ENCODE measurements at places on chromosomes 2 and 18. TPM values are rescaled to one million over a fixed set of nuclear protein-coding genes. Genes with fewer than 3 reads are reported as not detected.

Gene KCNE4
- polyA plus RNA-seq = 0.23 TPM

DNA sequence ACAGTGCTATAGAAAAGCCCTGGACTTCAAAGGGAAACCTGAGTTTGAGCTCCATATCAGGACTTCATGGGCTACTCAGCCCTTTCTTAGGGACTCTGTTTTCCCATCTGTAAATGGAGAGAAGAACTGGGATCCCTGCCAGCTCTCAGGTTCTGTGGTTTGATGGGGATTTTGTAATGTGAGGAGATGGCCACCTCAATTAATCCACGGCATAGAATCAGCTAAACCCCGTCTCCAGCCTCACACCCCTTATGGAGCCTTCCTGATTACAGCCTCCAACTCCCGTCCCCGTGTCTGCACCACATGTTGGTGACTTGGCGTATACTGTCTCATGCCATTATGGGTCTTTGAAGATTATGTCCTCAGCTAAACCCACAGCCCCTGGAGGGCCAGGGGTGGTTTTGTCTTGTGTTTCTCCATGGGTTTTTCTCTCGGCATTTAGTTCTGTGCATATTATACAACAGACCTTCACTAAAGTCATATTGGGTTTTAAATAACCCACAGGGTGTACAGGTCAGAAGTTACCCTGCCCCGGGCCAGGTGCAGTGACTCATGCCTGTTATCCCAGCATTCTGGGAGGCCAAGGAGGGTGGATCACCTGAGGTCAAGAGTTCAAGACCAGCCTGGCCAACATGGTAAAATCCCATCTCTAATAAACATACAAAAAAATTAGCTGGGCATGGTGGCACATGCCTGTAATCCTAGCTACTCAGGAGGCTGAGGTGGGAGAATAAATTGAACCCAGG, 63.8 kb upstream of the PPP1CB start:
- H3K4me3 ChIP-seq = no peak overlapping the region
- peaks cover 27% of the 10 kb centered on the region for H3K4me1 ChIP-seq
- no peaks in the 10 kb centered on the region for H3K27me3 ChIP-seq
- no peak for DNase-seq
- no peak overlapping the region for H3K27ac ChIP-seq

DNA sequence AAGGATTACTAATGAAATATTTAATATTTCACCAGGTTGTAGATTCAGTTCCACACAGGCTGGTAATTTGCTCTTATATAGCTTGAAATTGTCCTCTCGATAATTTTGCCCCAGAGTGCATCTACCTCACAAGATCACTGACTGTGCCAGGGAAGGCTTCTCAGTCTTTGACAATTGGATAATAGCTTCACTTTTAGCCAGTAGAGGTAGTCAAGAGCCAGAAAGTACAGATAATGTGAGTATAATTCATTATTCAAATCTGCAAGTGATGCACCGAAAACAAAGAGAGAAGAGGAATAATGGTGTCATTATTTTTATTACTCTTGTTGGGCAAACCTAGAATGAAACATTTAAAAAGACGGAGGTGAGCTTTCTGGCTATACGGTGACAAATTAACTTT, 292.8 kb downstream of the EN1 start:
- H3K4me1 ChIP-seq = no peaks in the 10 kb centered on the region
- H3K27me3 ChIP-seq = no peaks in the 10 kb centered on the region
- no peak overlapping the region for H3K27ac ChIP-seq
- H3K4me3 ChIP-seq = no peak overlapping the region
- no peaks in the 10 kb centered on the region for H3K36me3 ChIP-seq

GRCh38 chr2:9909106-9909505, 42.4 kb upstream of the GRHL1 start:
- DNase-seq = no peak
- no peaks in the 10 kb centered on the region for H3K27me3 ChIP-seq
- H3K36me3 ChIP-seq = no peaks in the 10 kb centered on the region
- H3K27ac ChIP-seq = no peak overlapping the region
- H3K4me1 ChIP-seq = no peaks in the 10 kb centered on the region

GRCh38 chr18:568731-569130, 11.4 kb upstream of the CETN1 start:
- H3K36me3 ChIP-seq = no peaks in the 10 kb centered on the region
- no peaks in the 10 kb centered on the region for H3K27me3 ChIP-seq
- no peak overlapping the region for H3K4me3 ChIP-seq
- H3K4me1 ChIP-seq = peaks cover 6% of the 10 kb centered on the region
- H3K27ac ChIP-seq = no peak overlapping the region

DNA sequence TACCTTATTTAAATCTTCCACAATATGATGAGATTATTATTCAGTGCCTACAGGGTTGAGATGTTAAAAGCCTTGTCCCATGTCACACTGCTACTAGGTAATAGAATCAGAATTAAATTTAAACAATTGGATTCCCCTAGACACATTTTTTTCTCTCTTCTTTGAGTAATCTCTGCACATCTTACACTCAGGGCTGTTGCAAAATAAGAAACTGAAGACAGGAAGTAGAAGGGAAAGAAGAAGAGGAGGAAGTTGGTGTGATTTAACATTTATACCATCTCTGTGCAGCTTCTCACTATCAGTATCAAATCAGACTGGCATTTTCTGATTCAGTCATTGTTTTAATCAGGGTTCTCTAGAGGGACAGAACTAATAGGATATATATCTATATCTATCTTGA, 677.6 kb downstream of the IRS1 start:
- H3K36me3 ChIP-seq = no peaks in the 10 kb centered on the region
- H3K4me3 ChIP-seq = no peak overlapping the region
- no peak overlapping the region for H3K27ac ChIP-seq
- no peaks in the 10 kb centered on the region for H3K4me1 ChIP-seq
- no peak for DNase-seq

DNA sequence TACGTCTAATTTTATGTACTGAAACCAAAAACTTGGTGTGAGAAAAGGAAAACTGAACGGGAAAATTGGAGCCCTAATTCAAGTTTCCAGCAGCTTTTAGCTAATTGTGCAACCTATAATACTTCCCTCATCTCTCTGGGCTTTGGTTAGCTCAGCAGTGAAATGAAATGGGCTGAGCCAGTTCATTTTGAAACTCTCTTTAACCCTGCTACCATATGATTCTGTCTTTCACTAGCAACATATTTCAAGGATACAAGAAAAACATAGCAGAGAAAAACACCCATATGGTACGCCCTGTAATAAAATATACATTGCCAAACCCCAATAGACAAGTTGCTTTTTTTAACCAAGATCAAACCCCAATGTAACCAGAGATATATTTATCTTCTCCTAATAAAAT, 799 bp downstream of the SYT4 start:
- H3K4me3 ChIP-seq = no peak overlapping the region
- DNase-seq = no peak
- H3K27ac ChIP-seq = no peak overlapping the region
- H3K27me3 ChIP-seq = peaks cover 16% of the 10 kb centered on the region
- H3K36me3 ChIP-seq = no peaks in the 10 kb centered on the region

DNA sequence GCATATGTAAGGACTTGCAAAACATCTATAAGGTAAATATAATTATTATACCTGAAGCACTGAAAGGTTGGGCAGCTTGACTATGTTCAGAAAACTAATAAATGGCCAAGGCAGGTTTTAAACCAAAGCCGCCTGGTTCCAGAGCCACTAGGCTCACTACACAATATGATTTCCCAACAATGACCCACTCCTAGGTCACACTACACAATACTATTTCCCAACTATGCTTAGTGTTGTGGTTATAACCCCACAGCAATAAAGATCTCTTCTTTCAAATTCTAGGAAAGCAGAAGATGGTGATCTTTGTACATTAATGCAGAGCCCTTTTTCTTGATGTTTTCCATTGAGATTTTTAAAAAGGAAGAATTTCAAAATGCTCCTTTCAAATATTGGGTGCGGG, 180.4 kb downstream of the CYRIA start:
- no peaks in the 10 kb centered on the region for H3K36me3 ChIP-seq
- H3K4me1 ChIP-seq = no peaks in the 10 kb centered on the region
- H3K27ac ChIP-seq = no peak overlapping the region
- no peak for DNase-seq
- no peaks in the 10 kb centered on the region for H3K27me3 ChIP-seq

DNA sequence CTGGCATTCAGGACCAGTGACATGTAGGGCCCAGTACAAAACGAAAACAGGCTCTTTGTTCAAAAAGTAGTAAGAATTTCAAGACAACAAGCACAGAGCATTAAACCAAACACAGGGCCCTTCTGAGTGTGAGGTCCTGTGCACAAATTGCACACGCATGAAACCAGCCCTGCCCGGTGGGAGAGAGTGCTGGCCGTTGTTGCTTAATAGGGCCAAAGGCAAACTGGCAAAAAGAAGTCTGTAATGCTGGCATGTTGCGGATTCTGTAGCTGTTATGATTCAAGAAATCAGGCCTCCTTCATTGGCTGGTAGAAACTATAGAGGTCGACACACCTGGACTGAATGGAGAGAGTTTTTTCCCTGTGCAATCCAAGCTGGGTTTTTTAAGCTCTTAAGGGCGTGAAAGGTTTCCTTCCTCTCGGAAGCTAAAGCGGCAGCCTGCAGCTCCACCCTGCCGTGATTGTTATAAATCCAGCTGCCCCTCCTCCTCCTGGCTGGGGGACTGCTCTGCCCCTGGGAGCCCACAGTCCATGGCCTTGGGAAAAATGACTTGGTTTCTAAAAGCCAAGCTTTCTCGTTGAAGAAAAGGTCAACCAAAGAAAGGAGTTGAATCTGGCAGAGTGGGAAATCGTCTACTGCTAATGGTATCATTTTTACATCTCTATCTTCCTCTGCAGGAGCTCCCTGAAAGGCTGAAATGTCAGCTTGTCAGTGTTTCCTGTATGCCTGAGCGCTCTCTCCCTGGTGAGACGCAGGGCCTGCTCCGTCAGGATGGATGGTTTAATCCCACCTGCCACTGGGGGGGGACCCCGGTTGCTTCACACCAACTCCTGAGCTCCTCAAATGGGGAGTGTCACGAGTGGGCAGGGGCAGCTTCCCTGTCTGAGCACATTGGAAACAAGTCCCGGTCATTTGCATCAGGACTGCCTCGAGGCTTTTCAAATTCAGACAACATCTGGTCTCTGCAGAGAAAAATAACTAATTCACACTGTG, 143.6 kb downstream of the ALPK2 start:
- H3K4me1 ChIP-seq = no peaks in the 10 kb centered on the region
- H3K27ac ChIP-seq = no peak overlapping the region
- H3K36me3 ChIP-seq = no peaks in the 10 kb centered on the region
- H3K4me3 ChIP-seq = no peak overlapping the region

DNA sequence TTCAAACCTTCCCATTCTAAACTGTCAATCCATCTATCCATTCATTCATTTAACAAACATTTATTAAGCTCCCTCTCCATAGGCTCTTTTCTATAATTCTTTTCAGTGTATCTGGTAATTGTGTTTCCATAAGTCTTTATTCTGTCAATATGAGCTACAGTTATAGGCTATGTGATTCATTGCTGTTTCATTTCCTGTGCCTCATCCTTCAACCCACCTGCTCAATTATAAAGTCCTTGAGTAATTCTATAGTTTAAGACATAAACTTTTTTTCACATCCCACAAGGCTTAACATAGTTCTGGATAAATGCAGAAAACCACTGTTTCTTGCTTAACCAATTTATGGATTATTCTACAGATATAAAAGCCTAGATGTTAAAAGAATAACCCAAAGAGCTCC, 84.2 kb upstream of the PIK3C3 start:
- no peaks in the 10 kb centered on the region for H3K4me1 ChIP-seq
- DNase-seq = no peak
- no peak overlapping the region for H3K27ac ChIP-seq
- no peaks in the 10 kb centered on the region for H3K36me3 ChIP-seq
- H3K27me3 ChIP-seq = no peaks in the 10 kb centered on the region
- no peak overlapping the region for H3K4me3 ChIP-seq

- no peaks in the 10 kb centered on the region for H3K27me3 ChIP-seq
- H3K27ac ChIP-seq = no peak overlapping the region
- DNase-seq = no peak
- H3K36me3 ChIP-seq = no peaks in the 10 kb centered on the region
Measured at GRCh38 chr2:72871060-72871459, 16.1 kb upstream of the SPR start.

- no peaks in the 10 kb centered on the region for H3K36me3 ChIP-seq
- no peak overlapping the region for H3K4me3 ChIP-seq
- no peak for DNase-seq
Measured at GRCh38 chr2:42368817-42369531, 8.0 kb upstream of the COX7A2L start.

GRCh38 chr2:201882353-201883090, 76.2 kb downstream of the CDK15 start:
- no peaks in the 10 kb centered on the region for H3K36me3 ChIP-seq
- no peaks in the 10 kb centered on the region for H3K27me3 ChIP-seq
- no peak for DNase-seq

DNA sequence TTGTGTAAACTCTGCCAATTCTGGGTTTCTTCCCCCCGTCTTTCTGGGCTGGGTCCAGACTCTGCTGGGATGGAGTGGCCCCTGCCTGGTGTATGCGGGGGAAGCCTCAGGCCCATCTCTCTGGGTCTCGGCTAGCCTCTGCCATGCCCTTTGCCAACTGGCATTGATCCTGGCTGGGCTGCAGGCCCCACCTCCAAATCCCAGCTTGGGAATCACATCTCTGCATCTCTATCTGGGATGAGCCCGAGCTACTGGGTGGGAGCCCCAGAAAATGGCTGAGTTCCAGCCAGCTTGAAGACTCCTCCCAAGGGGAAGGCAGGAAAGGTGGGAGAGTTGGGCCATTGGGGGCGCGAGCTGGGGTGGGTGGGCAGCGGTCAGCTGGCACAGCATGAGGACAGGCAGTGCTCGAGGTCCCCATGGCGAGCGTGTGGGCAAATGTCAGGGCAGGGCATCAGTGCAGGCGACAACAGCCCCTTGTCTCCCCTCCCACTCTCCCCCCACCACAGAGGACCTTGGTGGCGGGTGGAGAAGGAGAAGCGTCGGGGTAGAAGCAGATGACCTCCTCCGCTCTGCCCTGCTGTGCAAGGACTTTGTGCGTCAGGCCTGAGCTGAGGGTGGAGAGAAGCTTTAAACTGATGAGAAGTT, 139.4 kb downstream of the ASB1 start:
- no peak for DNase-seq
- no peaks in the 10 kb centered on the region for H3K36me3 ChIP-seq
- no peak overlapping the region for H3K27ac ChIP-seq
- no peak overlapping the region for H3K4me3 ChIP-seq
